GM23338 (cell line): ENCODE measurements at places on chromosomes 1 and 21. TPM values are rescaled to one million over a fixed set of nuclear protein-coding genes. Genes with fewer than 3 reads are reported as not detected.

CLDN14 gene
- not detected in 2 replicates for total RNA-seq

MYBPH gene
- not detected in 2 replicates for total RNA-seq

DNA sequence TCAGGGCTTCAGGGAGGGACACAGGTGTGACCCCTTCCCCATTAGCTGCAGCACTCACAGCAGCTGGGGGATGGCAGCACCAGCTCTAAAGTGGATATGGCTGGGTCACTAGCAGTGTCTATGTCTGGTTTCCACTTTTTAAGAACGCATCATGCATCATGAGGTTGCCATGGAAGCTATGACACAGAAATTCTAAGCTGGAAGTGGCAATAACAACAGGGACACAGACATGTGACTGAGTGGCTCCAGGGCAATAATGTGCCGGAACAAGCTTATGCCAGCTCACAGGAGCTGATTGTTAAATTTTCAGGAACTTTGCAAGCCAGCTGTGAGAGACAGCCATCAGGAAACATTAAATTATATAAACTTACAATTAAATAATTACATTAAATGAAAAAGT, 51.2 kb upstream of the NFASC start:
- no peaks in the 10 kb centered on the region for H3K27me3 ChIP-seq
- no peaks in the 10 kb centered on the region for H3K36me3 ChIP-seq
- H3K4me3 ChIP-seq, result no peak overlapping the region

GRCh38 chr1:37883671-37884070, 24.3 kb upstream of the MTF1 start:
- no peak for DNase-seq
- H3K4me1 ChIP-seq, result no peaks in the 10 kb centered on the region
- no peaks in the 10 kb centered on the region for H3K27me3 ChIP-seq
- H3K4me3 ChIP-seq, result no peak overlapping the region

DNA sequence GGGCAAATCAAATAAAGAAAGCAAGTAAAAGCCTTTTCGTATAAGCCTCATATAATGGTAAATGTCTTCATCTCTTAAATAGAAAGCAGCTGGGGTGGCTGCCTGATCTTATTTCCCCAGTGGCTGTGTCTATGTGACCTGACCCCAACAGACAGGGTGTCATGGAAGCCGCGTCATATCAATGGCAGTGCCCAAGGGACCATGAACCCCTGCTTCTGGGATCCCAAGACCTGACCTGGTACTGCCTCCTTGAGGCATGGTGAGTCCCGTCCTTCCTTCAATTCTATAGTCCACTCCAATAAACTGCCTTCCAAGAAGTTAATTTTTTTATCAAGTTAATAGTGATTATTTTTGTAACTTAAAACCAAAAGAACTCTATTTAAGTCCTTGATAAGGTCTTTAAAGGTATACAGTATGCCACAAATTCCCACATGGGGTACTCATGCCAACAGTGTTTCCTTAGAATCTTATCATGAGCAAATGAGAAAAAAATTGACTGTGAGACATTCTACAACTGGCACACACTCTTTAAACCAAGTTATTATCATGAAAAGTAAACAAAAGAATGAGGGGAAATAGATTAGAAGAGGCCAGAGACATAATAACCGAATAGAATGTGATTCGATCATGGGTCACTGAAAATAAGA, 104.6 kb downstream of the ADSS2 start:
- H3K4me1 ChIP-seq, result peaks cover 27% of the 10 kb centered on the region
- H3K4me3 ChIP-seq, result no peak overlapping the region
- DNase-seq, result no peak
- no peak overlapping the region for H3K27ac ChIP-seq
- H3K27me3 ChIP-seq, result no peaks in the 10 kb centered on the region

DNA sequence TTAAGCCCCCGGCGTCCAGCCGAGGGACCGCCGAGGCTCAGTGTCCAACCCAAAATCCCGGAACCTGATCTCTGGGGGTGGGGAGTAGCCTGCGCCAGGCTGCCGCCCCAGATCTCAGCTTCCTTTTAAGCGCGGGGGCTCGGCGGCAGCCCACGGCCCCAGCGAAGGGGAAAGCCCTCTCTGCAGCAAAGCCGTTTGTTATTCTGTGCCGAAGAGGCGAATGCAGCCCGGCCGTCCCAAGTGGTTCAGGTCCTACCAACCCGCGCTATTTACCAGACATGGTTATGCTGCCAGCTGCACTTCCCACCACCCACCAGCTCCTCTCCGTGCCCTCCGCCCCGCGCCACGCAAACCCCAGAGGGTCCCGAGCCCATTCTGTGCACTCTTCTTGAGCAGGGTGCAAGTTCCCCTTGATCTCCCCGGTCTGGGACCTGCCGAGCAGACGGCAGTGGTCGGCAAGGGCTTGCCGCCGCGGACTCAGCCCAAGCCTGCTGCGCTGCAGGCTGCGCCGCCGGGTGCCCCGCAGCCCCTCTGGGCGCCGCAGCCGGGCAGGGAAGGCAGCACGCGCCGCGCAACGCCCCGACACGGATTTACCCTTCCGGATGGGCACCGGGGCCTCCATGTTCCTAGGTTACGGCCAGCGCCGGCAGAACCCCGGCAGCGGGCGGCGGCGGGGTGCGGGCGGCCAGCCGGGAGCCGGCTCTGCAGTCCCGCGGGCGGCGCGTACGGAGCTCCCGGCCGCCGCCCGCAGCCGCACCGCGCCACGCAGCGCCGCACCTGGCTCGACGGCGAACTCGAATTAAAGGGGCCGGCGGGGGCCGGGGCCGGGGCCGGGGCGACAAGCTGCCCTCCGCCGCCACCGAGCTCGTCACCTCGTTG, 738 bp upstream of the KCNA2 start:
- peaks cover 89% of the 10 kb centered on the region for H3K27me3 ChIP-seq
- H3K4me3 ChIP-seq, result peak overlapping the region; percentile 87
- no peaks in the 10 kb centered on the region for H3K36me3 ChIP-seq
- no peak overlapping the region for H3K27ac ChIP-seq
- peaks cover 11% of the 10 kb centered on the region for H3K4me1 ChIP-seq
- DNase-seq, result peak; percentile 48

DNA sequence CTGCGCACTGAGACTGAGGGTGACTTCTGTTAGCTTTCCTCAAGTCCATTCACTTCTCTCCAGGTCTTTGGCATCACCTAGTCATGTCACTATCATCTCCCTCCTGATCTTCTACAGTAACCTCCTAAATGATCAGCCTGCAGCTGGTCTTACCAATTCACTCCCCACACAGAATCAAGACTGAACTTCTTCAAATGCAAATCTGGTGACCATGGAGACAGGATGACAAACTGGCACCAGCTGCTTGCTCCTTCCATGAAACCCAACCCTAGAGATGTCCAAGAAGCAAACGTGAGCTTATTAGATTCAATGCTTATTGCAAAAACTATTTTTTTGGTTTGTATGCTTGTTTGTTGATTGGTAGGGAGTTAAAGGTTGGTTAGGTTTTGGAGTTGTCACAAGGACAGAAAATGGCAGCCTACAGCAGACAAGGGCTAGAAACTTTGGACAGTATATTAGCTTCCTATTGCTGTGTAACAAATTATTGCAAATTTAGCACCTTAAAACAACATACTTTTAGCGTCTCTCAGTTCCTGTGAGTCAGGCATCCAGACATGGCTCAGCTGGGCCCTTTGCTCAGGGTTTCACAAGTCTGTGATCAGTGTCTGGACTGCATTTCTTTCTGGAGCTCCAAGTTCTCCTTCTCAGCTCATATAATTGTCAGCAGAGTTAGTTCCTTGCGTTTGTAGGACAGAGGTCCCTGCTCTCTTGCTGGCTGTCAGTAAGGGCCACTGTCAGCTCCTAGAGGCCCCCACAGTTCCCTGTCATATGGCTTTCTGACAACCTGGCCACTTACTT, 53.3 kb upstream of the GJA8 start:
- peaks cover 14% of the 10 kb centered on the region for H3K4me1 ChIP-seq
- no peaks in the 10 kb centered on the region for H3K27me3 ChIP-seq
- H3K27ac ChIP-seq, result no peak overlapping the region
- H3K36me3 ChIP-seq, result no peaks in the 10 kb centered on the region
- no peak overlapping the region for H3K4me3 ChIP-seq
- DNase-seq, result peak; percentile 30

DNA sequence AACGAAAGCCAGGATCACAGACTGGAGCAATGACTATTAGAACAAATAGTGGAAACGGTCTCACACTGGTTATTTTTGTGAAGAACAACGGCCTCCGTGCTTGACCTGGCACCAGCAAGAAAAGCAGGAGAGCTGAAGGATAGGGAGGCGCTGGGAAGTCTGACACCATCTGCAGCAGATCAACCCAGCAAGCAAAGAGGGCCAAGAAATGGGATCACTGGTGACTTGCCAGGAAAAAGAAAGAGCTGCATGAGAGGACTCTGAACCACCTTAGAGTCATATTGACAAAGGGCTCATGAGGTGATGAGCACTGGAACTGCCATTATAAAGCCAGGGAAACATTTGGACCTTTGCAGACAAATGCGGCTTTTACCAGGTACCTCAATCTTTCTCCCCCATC, 25.0 kb downstream of the MTOR start:
- H3K4me3 ChIP-seq, result no peak overlapping the region
- no peaks in the 10 kb centered on the region for H3K27me3 ChIP-seq
- no peak for DNase-seq
- H3K36me3 ChIP-seq, result peaks cover 61% of the 10 kb centered on the region
- no peaks in the 10 kb centered on the region for H3K4me1 ChIP-seq

- H3K36me3 ChIP-seq, result no peaks in the 10 kb centered on the region
- H3K27ac ChIP-seq, result no peak overlapping the region
- H3K4me3 ChIP-seq, result no peak overlapping the region
These were observed 23.2 kb upstream of the BECN2 start for GRCh38 chr1:241934201-241934848.
